CD4-positive, alpha-beta T cell treated with Interleukin-12 subunit alpha and Interleukin-12 subunit beta, for 1 hour (primary cell): ENCODE measurements at places on chromosomes 5 and 9.

DNA sequence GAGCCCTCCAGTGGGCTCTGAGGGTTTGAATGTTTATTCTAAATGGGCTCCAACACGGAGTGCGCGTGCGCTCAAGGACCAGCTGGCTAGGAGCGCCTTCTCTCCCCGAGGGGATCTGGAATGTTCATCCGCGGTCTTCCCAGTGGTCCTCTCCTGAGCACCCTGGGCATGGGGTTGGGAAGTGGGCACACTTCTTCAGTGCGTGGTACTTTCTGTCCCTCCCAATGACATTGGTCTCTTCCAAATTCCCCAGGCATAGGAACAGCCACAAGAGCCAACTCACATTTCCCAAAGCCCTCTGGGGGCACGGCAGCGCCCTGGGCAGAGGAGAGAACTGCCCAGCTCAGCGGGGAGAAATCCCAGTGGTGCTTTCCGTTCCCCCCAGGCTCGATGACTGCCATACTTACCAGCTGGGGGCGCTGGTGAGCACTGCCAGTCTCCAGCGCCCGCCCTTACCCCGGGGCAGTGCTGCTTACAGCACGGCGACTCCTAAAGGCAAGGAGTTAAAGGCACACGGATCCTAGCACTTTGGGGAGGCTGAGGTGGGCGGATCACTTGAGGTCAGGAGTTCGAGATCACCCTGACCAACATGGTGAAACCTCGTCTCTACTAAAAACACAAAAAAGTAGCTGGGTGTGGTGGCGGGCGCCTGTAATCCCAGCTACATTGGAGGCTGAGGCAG lies 29.9 kb upstream of the OBP2B start:
- peak; percentile 63 for DNase-seq

DNA sequence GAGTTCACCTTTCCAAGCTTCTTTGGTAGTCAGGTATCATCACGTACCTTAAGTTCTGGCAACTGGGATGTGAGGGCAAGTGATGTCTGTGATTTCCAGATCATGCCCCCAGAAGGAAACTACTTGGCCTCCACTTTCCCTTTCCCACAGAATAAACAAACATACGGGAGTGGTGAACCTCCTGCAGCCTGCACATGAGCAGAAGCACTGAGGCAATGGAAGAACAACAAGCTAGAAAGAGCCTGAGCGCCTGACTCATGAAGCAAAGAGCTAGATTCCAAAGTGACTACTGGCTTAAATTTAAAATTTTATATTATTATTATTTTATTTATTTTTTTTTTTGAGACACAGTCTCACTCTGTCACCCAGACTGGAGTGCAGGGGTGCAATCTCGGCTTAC lies 35.0 kb downstream of the ARL15 start:
- DNase-seq, result no peak

DNA sequence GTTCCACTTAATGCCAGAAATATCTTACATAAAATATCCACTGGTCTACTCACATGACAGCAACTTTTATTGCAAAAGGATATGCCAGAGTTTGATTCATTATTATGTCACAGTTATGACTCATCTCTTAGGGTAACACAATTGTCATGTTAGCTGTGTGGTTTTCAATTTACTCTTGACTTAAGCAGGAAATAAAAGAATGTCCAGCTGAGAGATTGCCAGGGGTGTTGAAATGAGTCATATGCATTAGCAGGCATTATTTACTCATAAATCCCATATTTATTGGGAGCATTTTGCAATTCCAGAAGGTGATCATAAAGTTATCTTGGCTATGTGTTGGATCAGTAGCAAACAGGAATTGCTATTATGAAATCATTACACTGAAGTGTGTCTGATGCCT lies 1164.6 kb upstream of the CDH18 start:
- no peak for DNase-seq

DNA sequence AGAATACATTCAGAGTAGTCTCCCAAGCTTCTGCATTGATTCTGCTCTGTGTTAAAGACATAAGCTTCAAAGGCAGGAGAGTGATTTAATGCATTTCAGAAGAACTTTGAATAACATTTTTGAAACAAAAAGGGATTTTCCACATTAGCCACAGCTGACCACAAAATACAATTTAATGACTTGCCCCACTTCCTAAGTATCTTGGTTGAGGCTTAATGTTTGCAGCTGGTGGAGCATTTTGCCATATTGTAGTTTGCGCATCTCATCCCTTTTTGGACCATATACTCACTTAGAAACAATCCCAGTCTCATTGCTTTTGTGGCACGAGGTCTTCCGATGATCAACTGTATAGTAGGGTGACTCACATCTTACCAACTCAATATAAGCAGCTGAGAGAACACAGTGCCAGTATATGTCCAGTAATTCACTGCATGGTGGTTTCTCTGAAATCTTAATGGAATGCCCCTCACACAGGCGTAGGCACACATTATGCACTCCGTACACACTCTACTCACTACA lies 455.8 kb upstream of the PTGER4 start:
- DNase-seq, result peak; percentile 34

- DNase-seq, result no peak
Observed at GRCh38 chr9:107033966-107034365, 171.0 kb downstream of the ZNF462 start.

DNA sequence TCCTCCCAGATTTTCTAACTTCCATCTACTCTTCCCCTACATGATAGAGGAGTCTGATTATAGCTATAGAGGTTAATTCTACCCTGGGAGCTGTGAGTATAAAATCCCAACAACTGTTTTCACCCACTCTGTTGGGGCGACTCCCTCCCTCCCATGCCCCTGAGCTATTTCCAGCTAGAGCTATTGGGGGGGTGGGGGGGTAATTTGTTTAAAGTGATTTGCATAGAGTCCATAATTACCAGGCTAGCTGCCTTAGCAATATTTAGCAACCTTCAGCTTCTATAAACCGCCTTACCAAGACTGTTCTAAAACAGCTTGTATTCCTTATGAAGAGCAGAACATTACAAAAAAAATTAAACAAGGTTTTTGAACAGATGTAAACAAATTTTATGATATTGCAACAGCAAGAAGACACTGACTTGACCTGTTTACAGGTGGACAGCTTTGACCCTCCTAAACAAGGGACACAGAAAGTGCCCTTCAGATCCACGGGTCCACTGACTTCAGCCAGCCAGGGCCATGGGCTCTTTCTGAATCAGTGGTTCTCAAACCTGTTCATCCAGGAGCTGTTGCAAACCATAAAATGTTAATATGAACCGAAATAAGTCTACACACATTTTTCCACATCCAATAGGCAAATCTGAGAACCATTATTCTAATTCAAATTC lies 98.2 kb downstream of the OTULIN start:
- DNase-seq, result no peak

- no peak for DNase-seq
Observed at GRCh38 chr5:180589771-180590542, 1.3 kb downstream of the SCGB3A1 start.

GRCh38 chr9:34625186-34625486 lies 3.7 kb downstream of the ARID3C start:
- no peak for DNase-seq

DNA sequence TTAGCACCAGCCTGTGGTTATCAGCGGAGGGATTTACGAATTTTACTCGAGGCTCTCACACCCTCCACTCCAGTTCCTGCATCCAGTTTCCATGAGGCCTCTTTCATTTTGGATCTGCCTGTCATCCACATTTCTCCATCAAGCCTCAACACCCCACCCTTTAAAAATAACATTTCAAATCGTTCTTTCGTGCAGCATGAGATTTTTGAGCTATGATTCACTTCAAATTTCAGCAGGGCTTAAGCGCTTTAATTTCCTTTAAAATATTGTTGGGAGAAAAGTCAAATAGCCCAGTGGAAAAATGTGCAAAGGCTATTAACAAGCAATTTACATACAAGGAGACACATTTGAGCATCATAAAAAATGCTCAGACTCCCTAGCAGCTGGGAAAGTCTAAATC lies 103.2 kb downstream of the MSX2 start:
- DNase-seq, result no peak

GRCh38 chr5:118888556-118888955 lies 99.8 kb downstream of the DTWD2 start:
- DNase-seq, result no peak

GRCh38 chr5:3401635-3402034 lies 194.0 kb upstream of the IRX1 start:
- DNase-seq, result no peak

DNA sequence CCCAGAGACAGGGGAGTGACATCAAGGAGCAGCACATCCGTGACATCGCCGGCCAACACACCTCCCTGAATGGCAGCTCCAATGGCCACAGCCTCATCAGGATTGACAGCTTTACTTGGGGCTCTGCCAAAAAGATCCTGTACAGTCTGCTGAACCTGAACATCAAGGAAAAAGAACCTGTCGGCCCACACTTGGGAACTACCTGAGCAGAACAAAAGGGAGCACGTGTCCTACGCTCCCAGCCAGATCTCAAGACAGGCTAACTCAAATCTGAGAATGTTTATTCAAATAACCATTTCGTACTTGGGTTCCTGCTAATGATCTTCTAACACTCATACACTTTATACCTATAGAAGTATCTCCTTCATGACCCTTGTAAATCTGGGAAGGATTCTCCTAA lies 15.3 kb downstream of the HSPA9 start:
- DNase-seq, result no peak

DNA sequence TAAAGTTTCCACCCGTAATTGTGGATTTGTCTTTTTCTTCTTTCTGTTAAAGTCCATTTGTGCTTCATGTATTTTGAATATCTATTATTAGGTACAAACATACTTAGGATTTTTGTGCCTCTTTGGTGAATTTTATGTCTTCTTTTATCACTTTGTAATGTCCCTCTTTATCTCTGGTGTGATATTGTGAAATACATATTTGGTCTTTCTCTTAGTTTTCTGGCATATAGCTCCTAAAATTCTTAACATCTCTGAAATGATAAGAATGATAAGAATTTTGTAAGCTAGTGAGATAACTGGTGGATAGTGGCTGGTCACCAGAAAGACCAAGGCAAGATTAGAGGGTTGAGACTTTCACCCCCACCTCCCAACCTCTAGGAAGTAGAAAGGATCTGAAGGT lies 111.1 kb downstream of the KCTD16 start:
- no peak for DNase-seq
